Central memory CD8-positive, alpha-beta T cell (primary cell): ENCODE measurements at places on chromosomes 7 and 10.

DNA sequence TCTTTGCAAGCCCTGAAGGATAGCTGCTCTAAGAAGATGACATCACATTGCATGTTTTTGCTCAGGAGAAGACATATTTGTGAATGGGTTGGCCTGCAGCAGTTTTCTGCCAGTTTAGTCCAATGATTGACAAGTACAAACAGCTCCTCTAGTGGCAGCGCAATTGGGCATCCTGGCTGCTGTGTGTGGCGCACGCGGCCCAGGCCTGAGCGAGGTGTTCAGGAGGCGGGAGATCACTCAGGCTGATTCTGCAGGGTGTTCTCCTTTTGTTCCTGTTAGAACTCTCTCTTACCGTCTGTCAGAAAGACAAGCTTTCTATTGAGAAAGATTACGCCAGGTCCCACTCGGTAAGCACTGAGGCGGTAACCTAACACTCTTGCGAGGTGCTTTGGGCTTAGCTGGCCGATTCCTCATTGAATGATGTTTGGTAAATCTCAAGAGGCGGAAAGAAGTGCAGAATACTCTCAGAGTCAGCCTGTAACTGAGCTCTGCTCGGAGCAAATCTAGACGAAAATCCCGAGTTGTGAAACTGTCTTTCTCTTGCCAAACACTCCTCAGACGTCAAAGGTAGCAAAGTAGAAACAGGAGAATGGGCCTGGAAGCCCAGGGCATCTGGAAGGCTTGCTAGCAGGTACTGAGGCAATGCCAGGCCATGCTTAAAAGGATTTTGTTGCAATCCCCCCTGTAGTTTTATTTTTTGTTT is 219.2 kb upstream of the BMPER start:
- no peaks in the 10 kb centered on the region for H3K4me1 ChIP-seq
- H3K27me3 ChIP-seq = no peaks in the 10 kb centered on the region
- H3K27ac ChIP-seq = no peak overlapping the region
- H3K36me3 ChIP-seq = peaks cover 6% of the 10 kb centered on the region
- H3K4me3 ChIP-seq = no peak overlapping the region
- no peak for DNase-seq

GRCh38 chr10:64261092-64261491 is 739.9 kb downstream of the REEP3 start:
- H3K36me3 ChIP-seq = no peaks in the 10 kb centered on the region
- no peaks in the 10 kb centered on the region for H3K27me3 ChIP-seq
- no peak overlapping the region for H3K4me3 ChIP-seq
- H3K27ac ChIP-seq = no peak overlapping the region
- no peaks in the 10 kb centered on the region for H3K4me1 ChIP-seq
- no peak for DNase-seq

DNA sequence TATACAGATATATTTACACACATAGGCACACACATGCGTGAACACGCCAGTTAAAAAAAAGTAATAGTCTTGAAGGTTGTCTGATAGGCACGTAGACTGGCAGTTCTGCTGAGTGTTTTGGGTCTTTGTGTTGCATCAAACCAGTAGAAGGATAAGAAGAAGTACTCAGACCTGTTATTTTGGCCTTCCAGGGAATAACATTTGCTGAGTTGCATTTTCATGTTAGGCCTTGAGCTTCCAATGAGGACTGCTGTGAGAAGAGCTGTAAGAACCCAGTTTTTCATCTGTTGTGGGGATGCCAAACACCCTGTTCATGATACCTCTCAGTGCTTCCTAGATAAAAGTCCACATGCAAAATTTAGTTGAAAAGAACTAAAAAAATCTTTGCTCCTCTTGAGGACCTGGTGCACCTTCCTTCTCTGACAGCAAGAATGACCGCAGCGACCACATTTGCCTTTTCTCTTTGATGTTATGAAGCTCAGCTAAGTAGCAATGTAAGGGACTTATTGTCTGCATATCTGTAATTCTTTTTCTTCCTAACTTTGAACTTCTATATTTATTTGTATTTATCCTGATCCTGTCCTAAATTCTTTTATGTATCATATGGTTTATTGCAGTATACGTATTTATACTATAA is 27.2 kb downstream of the HIPK2 start:
- no peak overlapping the region for H3K4me3 ChIP-seq
- H3K27me3 ChIP-seq = no peaks in the 10 kb centered on the region
- DNase-seq = no peak

- no peak overlapping the region for H3K4me3 ChIP-seq
- DNase-seq = peak; percentile 24
Observed at GRCh38 chr10:103481974-103482531, 3.0 kb upstream of the CALHM3 start.

DNA sequence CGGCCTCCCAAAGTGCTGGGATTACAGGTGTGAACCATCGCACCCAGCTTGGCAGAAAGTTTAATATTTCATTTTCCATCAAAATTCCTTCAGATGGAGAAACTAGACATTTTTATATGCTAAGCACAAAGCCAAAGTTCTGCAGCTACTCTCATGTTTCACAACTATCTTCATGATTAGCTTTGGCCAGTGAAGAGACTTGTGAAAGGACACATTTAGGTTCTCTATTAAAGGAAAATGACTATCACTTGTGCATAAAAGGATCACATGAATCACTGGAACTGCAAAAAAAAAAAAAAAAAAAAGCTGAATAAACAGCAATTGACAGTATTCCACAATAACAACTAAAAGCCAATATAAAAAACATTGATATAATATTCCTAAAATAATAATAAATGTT is 16.2 kb downstream of the FGFBP3 start:
- peaks cover 26% of the 10 kb centered on the region for H3K27me3 ChIP-seq
- H3K27ac ChIP-seq = no peak overlapping the region
- peaks cover under 1% of the 10 kb centered on the region for H3K4me1 ChIP-seq
- no peak overlapping the region for H3K4me3 ChIP-seq

GRCh38 chr7:25557379-25557917 is 329.2 kb upstream of the NPVF start:
- no peaks in the 10 kb centered on the region for H3K4me1 ChIP-seq
- H3K4me3 ChIP-seq = no peak overlapping the region
- H3K27ac ChIP-seq = no peak overlapping the region
- peaks cover 55% of the 10 kb centered on the region for H3K27me3 ChIP-seq
- no peaks in the 10 kb centered on the region for H3K36me3 ChIP-seq

- no peaks in the 10 kb centered on the region for H3K36me3 ChIP-seq
- no peak overlapping the region for H3K4me3 ChIP-seq
- H3K27me3 ChIP-seq = peaks cover 51% of the 10 kb centered on the region
- H3K27ac ChIP-seq = no peak overlapping the region
Observed at GRCh38 chr10:114634609-114634979, 23.5 kb downstream of the ABLIM1 start.
